IMR-90 (cell line): ENCODE measurements at places on chromosomes 3 and 15. TPM values are rescaled to one million over a fixed set of nuclear protein-coding genes. Genes with fewer than 3 reads are reported as not detected.

NEK11 gene
- total RNA-seq = 1.6 and 1.9 TPM in 2 replicates

SLC22A13 gene
- total RNA-seq = under 0.01 TPM in 2 replicates

CYP8B1 gene
- not detected in 2 replicates for total RNA-seq

RNF123 gene
- 10.8 and 13.4 TPM in 2 replicates for total RNA-seq

GMPPB gene
- total RNA-seq = 35.8 and 37.3 TPM in 2 replicates
